A549 treated with CpdA at 1 μM for 4 hours (cell line): ENCODE measurements at places on chromosomes 5 and 9. TPM values are rescaled to one million over a fixed set of nuclear protein-coding genes. Genes with fewer than 3 reads are reported as not detected.

Gene EGFLAM
- 0.08 to 0.11 TPM in 2 of 5 replicates, not detected in the others for total RNA-seq

Gene AQP3
- 9.5 to 17.4 TPM (median 13.3 TPM) in 5 replicates for total RNA-seq

Gene SURF6
- 24.0 to 32.5 TPM (median 27.3 TPM) in 5 replicates for total RNA-seq

Gene SVEP1
- total RNA-seq, result 1.3 to 1.9 TPM (median 1.5 TPM) in 5 replicates

Gene OR1J2
- total RNA-seq, result 0.06 to 0.15 TPM in 2 of 5 replicates, not detected in the others

Gene PURA
- 5.0 to 6.3 TPM (median 5.8 TPM) in 5 replicates for total RNA-seq

Gene TMC1
- 0.05 to 0.14 TPM in 2 of 5 replicates, not detected in the others for total RNA-seq

Gene SHOC1
- 0.01 TPM in 1 of 5 replicates, not detected in the others for total RNA-seq

Gene GABRA6
- not detected in 5 replicates for total RNA-seq

Gene SLC6A19
- 0.02 TPM in 1 of 5 replicates, not detected in the others for total RNA-seq
